D341Med (cell line): ENCODE measurements at places on chromosomes 1 and 21.

DNA sequence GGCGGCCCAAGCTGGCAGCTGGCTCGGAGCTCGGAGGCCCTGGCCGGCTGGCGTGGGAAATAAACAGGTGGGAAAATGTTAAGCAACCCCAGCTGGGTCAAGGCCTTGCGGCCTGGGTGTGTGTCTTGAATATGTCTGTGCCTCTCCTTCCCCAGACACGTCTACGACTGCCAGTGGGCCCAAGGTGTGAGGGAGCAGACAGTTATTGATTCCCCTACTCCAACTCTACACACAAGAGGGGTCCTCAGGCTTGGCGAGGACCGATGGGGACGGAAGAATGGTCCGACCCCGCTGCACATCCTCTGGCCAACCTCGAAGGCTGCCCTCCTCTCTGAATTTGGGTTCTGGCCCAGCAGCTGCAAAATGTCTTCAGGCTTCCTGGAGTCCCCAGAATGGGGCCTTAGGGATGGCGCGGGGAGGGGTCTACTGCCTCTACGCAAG, 2.2 kb downstream of the IL22RA1 start:
- no peak for DNase-seq

DNA sequence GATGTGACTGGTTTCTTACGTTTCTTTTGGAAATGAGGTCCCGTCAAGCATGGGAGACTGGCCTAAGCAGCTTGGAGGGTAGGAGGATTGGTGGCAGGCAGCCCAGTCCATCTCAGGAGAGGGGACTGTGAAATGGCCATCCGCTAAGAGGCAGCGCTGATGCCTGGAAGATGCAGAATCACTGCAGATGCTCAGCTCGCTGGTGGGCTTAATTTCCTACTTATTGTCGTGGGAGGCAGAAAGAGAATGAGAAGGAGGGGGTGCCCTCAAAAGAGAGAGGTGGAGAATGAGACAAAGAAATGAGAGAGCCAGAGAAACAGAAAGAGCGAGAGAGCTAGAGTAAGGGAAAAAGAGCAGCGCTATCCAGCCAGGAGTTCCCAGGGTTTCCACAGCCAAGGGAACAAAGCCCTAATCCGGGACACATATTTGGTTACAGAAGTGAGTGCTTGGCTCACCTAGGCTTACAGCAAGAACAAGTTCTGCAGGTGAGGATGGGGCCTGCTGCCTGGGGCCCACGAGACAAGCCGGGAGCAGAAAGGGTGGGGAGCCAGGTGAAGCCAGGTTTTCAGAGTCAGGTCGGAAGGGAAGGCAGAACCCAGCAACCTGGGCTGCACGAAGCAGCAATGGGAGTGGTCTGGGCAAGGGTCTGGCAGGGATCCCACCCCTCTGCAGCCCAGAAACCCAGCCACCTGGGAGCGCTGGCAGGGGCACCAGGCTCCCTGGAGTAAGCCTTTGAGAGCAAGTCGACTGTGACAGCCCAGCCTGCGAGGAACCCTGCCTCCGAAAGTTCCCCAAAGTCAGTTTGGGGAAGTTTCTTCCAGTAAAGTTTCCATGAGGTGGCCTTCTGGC, 5.8 kb downstream of the ECE1 start:
- no peak for DNase-seq

DNA sequence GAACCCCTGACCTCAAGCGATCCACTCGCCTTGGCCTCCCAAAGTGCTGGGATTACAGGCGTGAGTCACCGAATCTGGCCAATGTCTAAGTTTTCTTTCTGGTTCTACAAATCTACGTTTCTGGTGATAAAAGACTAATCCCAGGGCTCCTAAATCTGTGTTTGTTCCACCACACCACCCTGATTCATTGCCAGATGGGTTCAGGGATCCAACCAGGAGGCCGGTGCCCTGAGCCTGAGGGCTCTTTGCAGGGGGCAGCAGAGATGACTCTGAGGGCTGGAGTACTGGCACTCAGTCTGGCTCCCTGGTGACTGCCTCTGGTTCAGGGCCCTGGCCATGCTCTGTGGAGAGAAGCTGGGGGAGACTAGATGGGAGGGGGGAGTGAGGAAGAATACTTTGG, 10.5 kb upstream of the OPRD1 start:
- DNase-seq = no peak

- peak; percentile 76 for DNase-seq
Measured at GRCh38 chr21:36135391-36136102, 668 bp downstream of the CBR3 start.

- peak; percentile 25 for DNase-seq
Measured at GRCh38 chr1:37473431-37474045, 842 bp upstream of the ZC3H12A start.

- no peak for DNase-seq
Measured at GRCh38 chr1:179707406-179707805, 35.7 kb upstream of the FAM163A start.

- no peak for DNase-seq
Measured at GRCh38 chr1:166766942-166767341, 72.3 kb upstream of the POGK start.

DNA sequence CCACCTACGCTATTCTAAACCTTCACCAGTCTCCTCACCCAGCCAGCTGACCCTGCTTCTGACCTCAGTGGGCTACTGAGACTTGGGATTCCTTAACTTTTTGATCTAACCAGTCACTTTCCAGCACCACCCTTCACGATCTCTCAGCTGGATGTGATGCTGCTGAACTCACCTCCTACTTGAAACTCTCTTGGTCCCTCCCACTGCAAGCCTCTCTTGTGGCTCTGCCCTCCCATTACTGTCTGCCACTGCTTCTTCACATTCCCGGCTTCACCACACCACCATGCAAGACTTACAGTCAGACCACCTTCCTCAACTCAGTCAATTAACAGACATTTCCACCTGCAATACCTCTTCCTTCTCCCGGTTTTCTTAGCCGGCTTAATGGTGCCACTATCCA, 6.3 kb downstream of the TAF5L start:
- DNase-seq = no peak

- no peak for DNase-seq
Measured at GRCh38 chr1:227042292-227042691, 102.2 kb downstream of the COQ8A start.

GRCh38 chr1:97581614-97582051, 339.2 kb downstream of the DPYD start:
- no peak for DNase-seq

GRCh38 chr1:3479511-3480368, 25.3 kb downstream of the ARHGEF16 start:
- DNase-seq = no peak

GRCh38 chr21:33261635-33262034, 4.5 kb upstream of the IL10RB start:
- no peak for DNase-seq

DNA sequence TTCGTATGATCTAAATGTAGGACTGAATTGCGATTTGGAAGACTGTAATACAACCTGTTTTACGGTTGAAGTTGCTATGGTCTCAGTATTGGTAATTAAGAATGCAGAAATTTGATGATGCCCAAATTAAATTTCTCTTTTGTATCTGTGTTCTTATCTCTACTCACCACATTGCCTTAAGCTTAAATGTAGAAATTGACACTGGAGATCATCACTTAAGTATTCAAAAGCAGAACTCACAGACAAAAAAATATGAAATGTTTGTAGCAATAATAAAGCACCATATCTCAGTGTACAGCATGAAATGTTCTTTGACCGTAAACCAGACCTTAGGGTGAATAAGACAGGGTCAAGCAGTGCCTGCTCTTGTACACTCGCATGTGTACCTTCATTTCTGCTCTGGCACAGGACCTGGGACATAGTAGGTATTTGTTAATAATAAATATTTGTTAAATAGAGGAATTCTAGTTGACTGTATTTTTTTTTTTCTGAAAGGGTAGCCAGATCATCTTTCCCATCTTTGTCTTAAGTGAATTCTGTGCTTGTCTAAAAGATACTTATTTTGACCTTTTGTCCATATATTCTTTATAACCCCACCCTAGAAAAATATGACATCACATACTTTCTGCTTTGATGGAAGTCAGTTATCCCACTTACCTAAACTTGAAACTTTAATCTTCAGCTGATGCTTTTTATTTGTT, 1.5 kb downstream of the CDC7 start:
- no peak for DNase-seq

DNA sequence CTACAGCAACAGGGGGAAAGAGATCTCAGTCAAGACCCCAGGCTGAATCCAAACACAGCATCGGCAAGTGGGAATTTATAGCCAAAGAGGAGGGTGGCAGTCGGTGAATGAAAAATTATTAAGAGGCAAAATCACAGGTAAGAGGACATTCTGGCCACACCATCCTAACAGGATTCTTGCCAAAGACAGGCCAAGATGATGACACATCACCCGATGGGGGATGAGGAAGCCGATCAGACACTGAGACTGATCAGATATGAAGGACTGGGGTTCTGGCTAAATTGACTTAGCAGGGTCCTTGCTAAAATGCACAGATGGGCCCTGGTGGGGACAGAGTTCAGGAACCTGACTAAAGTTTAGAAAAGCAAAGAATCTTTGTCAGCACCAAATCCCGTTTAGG, 402.2 kb downstream of the SMYD3 start:
- no peak for DNase-seq

DNA sequence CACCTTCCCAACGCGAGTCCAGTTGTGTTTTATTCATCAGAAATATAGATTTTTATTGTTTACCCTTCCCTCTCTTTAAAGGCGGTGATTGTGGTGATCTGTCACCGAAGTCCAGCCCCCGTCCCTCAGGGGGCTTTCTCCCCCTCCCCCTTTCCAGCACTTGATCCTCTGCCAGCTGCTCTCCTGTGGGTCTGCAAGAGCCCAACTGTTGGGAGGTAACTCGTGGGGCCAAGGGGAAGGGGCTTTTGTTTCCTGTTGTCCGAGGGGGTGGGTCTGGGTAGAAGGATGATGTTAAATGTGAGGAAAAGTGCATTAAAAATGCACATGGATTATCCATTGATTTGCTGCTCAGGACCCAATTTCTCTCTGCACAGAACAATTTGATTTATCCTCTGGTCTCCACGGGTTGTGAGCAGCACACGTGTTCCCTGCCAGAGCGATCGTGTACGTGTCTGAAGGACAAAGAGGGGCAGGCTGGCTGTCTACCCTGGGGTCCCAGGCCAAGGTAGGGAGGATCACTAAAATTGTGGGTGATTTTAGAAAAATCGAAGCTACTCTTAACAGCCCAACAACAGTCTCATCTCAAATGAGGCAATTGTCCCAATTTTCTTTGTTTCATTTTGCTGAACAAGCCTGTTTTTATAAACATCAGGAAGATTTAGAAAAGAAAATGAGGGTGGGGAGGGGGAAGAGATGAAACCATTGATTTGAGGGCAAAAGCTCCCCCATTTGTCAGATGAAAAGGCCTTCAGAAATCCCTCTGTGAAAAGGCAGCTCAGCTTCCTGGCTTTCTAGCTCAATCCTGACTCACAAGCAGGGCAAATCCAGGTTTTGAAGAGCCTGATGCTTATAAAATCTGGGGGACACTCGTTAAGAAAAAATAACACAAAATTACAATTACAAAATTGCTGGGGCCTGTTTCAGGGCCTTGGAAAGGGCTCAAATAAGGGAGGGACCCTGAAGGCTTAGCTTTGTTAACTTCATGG, 176.2 kb downstream of the RHOU start:
- DNase-seq = no peak

DNA sequence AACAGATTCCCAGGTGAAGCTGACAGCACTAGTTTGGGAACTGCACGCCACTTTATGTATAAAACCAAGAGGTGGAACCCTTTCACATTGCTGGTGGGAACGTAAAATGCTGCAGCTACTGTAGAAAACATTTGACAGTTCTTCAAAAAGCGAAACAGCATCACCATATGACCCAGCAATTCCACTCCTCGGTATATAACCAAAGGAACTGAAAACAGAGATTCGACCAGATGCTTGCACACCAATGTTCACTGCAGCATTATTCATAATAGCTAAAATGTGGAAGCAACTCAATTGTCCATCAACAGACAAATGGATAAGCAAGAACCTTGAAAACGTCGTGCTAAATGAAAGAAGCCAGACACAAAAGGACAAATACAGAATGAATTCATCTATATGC, 17.5 kb downstream of the RSPH1 start:
- DNase-seq = no peak

- DNase-seq = no peak
Measured at GRCh38 chr1:84156210-84156621, 12.1 kb downstream of the PRKACB start.

DNA sequence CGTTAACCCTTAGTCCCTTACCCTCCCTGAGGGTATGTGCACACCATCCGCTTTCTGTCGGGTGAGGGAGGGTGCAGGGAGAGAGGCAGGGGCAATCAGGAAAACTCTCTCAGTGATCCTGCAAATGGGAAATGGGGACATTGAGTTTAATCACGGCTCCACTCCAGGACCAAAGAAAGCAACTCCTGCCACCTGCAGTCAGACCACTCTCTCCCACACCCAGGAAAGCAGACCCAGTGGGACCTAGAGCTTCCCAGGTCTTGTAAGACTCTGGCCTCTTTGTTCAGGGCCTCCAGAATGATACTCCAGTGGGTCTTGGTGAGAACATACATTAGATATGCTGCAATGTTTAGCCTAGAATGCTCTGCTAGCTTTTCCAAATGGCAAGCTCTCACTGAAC, 71.5 kb downstream of the GNG12 start:
- no peak for DNase-seq

DNA sequence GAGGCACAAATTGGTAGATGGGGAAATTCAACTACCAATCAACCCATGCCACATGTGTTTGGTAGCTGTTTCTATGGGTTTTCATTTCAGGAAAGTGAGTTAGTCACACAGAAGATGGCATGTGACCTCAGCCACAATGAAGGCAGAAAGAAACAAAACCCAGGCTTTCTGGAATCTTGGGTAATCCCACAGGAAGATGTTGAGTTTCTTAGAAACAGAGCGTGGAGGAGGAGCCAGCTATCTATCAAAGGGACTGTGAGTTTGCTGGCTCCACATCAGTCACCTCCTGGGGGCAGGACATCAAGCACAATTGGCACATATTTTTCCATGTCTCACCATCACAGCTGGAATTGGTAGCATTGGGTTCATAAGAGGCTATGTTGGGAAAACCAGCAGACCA, 188.9 kb upstream of the PLXNA2 start:
- DNase-seq = no peak

DNA sequence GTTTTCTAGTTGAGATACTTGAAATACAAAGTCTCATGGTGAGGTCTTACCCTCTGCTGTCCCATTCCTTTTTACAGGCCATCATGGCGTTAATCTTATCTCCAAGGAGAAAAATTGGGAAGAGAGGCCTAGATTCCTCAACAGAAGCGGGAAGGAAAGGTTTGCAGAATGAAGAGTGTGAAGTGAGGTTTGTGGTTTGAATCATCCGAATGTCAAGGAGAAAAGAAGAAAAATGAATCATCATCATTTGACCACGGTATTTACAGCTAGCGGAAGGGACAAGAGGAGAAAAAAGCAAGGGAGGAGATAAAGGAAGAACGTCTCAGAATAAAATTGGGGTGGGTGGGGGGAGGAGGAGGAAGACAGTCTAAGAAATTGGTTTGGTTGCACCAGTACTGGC, 935 bp upstream of the COG2 start:
- no peak for DNase-seq

DNA sequence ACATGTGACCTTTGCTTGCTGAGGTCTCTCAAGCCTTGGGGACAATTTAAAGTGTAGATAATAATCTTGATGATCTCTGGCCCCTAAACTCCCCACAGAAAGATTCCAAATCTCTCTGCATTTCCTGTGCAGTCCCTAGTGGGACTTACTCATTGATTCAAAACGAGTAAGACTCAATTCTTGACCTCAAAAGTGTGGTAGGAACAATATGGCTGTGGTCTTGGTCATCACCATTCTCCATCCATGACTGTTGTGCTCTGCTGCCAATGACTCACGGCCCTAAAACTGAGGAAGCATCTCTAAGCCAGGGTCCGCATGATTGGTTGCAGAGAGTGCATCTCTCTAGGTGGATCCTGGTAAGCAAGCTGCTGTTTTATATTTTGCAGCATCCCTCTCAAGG, 268.0 kb downstream of the PTGER3 start:
- no peak for DNase-seq

GRCh38 chr1:173356191-173356762, 120.9 kb upstream of the PRDX6 start:
- DNase-seq = no peak
